ENCODE measurements at places on chromosomes 1 and 21. TPM values are rescaled to one million over a fixed set of nuclear protein-coding genes. Genes with fewer than 3 reads are reported as not detected.

The TAS1R1 gene
- total RNA-seq, result not detected

The ADAMTS5 gene
- 4.3 TPM for total RNA-seq

The SFN gene
- total RNA-seq, result 0.39 TPM

- DNase-seq, result no peak
Observed at GRCh38 chr1:20322081-20322824, 31.6 kb downstream of the VWA5B1 start.

GRCh38 chr1:187624812-187625545, 796.2 kb downstream of the PLA2G4A start:
- no peak for DNase-seq

GRCh38 chr1:21921100-21921875, 15.8 kb downstream of the HSPG2 start:
- no peak for DNase-seq

The PGLYRP3 gene
- total RNA-seq, result not detected

DNA sequence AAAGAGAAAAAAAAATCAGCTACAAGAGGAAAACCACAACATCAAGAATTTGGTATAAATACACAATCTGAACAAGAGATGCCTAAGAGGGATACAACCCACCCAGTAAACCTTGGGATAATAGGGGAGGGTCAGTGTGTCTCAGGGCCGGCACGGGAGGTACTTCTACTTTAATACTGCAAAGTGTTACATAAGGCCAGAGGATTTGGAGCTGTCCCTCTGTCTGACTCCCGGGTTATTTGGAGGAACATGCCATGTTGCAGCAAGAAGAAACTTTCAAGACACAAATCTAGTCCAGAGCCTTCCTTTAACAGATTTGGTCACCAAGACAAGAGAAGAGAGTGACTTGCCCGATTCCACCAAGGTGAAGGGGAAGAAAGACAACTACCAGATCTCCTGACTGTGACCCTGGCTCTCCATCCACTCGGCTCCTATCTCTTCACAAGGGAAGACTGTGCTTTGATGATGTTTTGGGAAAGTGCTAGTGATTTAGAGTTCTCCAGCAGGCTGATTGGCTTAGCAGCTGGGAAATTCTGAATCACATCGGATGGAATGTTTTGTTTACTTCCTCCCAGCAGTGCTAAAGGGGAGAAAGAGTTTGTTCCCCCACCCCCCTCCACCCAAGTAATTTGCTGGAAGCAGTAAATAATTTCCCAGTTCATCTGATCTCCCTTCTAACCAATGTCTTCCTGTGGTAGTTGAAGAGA, 29.3 kb downstream of the SGIP1 start:
- no peak for DNase-seq

Data from adrenal gland (tissue), 19 donors.